ENCODE measurements at places on chromosomes 2 and 18.
A peak's percentile ranks its signal among the peaks of the same experiment; 100 is the strongest.

GRCh38 chr18:48365965-48366364 is 43.2 kb downstream of the ZBTB7C start:
- no peak for DNase-seq

DNA sequence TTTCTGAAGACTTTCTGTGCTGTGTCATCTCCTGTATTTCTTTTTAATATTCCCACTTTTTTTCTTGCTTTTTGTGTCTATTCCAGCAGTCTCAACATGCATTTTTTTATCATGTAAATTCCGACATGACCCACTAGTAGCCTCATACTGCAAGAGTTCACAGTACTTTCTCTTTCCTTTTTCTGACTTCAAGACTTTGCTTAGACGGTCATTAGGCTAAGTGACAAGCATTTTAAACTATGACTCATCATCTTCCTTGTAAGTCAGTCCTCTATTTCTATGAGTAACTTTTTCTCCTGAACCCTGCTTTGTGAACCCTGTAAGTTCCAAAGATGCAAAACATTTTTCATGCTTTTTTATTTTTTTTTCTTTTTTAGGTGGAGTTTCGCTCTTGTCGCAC is 381.2 kb downstream of the TXNL1 start:
- DNase-seq = peak; percentile 18

DNA sequence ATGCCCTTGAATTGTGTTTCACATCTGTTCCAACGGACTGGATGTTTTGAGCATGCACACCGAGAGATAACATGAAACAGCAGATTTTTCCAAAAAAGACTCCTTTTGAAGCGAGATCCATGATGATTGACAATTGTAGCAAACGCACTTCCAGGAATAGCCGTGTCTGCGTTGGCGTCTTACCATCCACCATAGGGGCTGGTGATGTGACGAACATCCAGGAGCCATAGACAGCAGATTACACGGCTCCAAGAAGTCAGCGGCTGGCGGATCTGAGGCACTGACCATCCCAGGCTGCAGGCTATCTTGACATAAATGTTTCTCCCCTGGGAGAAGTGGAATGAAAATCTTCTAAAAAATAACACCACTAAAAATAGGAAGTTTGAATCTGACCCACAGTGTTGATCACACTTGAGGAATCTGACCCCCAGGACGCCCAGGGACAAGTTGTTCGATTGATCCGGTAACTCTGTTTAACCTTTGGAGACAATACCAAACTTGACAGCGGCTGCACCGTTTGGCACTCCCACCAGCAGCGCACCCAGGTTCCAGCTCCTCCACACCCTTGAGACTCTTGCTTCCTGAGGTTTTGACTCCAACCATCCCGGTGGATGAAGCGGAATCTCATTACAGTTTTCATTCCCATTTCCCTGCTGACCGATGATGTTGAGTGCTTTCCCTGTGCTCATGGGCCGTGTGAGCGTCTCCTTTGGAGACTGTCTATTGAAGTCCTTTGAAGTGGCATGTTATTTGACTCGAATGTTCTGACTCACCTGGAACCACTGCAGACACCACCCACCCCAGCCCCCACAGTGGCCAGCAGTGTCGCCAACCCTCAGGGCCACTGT is 140.0 kb upstream of the GPC1 start:
- DNase-seq = no peak

- DNase-seq = no peak
Observed at GRCh38 chr2:60303680-60304079, 249.8 kb downstream of the BCL11A start.

DNA sequence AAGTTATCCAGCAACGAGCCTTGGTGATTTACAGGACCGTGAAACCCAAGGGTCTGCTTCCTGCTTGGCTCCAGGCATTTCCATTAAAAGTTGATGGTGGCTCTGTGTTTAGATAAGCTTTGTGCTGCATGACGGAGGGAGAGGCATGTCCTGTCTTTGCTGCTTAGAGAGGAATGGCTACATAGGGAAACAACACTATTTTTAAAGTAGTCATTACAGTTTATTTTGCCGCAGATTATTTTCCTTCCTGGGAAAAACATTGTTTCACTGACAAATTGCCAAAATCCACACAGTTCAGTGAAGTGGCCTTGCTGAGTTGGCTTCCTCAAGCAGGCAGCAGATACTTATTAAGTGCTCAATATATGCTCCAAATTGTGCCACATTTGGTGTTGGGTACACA is 98.5 kb downstream of the THSD7B start:
- no peak for DNase-seq

GRCh38 chr2:2230433-2230817 is 100.7 kb downstream of the MYT1L start:
- DNase-seq = no peak

GRCh38 chr2:174683392-174683759 is 80.9 kb downstream of the CHRNA1 start:
- no peak for DNase-seq

DNA sequence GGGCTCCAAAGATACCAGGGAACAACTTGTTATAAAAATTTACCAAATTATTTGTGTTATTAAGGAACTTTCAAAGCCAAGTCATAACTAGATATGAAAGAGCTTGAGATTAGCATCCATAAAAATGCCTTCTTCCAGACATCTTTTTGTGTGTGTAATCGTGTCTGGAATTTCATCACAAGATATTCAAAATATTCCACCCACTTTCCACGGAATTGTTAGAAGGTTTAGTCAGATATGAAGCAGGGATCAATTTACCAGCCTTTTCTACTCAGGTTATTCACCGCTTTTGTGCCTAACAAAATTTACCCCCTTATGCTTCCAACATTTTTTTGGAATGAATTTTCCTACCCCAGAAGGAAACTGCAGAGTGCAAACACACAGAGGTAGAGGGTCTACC is 130.2 kb upstream of the ACVR2A start:
- no peak for DNase-seq

DNA sequence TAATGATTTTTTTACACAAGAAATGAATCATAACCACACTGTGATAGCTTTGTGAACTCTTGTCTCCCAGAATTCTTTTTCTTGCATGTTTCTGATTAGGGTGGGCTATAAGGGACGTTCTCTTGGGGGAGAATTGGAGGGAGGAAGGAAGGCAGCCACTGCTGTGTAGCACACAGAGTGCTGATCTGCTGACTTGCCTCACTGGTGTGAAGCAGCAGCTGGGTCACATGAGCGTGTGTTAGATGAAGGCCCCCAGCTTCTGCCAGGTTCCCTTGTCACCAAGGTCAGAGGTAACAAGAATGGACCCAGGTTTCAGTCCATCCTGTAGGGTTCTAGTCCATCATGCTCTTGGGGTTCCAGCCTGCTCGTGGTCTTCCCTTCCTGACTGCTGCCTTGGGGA is 107.4 kb upstream of the GLI2 start:
- DNase-seq = no peak

DNA sequence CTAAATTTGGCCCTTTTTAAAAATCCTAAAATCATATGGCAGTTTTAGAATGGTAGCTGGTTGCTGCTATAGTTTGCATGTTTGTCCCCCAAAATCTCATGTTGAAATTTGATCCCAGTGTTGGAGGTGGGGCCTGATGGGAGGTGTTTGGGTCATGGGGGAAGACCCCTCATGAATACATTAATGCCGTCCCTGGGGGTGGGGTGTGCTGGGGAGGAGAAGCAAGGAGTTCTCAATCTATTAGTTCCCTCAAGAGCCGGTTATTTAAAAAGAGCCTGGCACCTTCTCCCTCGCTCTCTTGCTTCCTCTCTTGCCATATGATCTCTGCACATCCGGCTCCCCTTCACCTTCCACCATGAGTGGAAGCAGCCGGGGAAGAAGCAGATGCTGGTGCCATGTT is 20.8 kb downstream of the GPATCH11 start:
- DNase-seq = no peak

DNA sequence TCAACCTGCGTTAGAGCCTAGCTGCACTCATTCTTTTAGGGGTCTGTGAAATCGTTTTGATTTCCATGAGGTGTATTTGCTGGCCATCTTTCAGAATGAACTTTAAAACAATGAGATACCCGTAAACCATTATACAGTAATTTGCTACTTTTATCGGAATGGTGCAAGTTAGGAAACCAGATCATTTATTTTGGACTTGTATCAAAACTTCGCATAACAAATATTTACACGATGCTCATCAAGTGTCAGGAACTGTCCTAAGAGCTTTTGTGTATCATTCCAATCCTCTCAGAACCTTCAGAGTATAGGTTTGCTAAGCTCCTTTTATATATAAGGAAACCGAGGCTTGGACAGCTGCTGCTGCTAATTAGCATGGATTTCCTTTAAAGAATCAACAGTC is 22.4 kb upstream of the SLC1A4 start:
- DNase-seq = no peak

DNA sequence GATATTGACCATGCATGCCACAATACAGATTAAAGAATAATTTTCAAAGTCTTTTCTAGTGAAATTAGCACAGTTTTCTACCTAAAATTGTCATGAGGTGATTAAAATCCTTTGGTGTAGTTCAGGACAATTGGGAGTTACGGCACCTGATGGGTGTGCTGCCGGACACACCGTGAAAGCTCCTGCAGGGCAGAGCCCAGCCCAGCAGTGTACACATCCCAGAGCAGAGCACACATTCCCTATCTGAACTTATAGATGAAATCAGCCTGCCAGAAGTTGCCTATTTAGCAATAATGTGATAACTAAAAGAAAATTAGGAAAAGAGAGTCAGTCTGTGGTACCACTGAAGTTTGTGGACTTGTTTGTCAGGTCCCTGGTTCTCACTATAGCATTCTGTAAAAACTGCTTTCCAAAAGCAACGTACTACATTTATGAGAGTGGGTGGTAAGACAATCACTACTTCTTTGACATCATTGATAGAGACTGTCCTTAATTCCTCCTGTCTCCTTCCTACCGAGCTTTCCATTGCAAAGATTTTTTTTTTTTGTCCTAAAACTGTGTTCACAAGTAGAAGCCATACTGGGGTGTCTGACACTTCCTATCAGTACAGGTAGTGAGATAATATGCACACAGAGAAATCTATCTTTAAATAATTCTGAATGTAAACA is 3.4 kb downstream of the CYTIP start:
- no peak for DNase-seq

DNA sequence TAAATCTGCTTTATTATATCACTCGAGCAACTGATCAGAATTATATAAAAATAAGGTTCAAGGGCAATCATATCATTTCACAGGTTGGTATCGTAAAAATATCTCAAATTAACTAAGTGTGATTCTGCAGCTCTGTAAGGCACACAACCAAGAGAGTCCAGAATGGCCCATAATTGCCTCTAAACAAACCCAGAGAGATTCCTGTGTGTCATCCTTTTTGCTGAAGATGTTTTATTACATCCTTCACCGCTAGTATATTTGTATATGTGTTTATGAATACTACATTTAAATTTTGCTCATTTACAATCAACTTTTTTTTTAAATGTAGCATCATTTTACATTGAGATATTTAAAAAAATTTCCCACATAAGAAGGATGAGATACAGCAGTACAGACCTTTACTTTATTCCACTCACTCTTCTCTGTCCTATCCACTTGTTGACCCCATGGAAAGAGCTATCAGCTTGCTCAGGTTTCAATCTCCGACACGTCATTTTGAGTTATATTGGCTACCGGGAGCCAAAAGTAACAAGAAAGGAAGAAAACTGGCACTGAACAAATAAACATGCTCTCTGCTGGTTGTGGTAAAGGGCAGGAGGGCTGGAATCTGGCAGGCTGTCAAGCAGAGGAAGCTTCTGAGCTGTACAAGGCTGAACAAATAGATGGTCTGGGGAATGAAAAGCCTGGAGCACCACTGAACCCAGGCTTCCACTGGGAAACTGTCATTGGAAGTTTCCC is 23.1 kb downstream of the PLA2R1 start:
- DNase-seq = no peak

- DNase-seq = no peak
Observed at GRCh38 chr2:239482778-239483712, 82.2 kb upstream of the HDAC4 start.

DNA sequence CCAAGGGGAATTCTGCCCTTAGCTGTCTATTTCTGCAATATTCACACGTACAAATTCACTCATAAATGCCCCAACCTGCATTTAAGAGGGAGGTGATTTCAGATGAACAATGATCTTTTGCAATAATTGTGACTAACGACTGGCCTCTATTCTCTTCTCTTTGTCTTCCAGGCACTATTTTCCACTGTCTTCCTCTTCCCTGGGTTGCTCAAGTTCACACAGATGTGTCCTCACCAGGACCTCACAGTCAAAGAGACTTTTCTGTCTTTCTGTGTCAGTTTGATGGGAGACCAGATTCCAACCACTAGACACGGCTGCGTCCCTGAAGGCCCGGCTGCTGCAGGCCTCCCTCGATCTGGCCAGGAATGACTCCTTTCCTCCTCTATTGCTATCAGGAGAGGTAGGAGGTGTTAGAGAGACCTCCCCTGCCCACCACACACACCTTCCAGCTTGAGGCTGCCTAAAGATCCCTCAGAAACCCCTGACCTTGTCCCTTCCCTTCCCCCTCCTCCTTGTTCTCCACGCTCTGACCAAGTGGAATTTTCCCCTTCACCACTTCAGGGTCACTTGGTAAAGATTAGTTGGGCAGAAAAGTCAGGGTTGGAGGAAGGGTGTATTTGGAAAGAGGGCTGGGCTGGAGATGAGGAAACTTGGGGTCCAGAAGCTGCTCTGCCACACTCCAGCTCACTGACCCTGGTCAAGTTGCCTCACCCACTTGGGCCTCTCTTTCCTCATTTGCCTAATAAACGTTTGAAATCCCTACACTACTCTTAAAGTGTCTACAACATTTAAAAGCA is 109.2 kb upstream of the COPS8 start:
- DNase-seq = no peak

DNA sequence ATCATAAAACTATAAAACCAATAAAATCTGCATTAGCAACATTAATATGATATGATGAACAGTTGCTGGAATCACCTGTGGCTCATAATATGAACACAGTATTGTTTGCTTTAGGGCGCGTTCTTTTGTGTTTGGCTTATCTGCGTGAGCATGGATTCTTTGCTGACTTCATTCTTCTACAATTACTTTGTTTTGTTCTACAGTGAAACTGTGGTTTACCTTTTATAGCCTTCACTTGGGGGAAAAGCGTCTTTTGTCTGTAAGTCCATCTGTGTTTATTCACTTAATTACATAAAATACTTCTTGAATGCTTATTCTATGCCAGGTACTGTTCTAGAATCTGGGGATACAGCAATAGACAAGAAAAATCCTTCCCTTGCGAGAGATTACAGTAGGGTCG is 74.0 kb upstream of the SEC11C start:
- DNase-seq = peak; percentile 64

- no peak for DNase-seq
Observed at GRCh38 chr2:229342376-229342775, 71.3 kb upstream of the PID1 start.

DNA sequence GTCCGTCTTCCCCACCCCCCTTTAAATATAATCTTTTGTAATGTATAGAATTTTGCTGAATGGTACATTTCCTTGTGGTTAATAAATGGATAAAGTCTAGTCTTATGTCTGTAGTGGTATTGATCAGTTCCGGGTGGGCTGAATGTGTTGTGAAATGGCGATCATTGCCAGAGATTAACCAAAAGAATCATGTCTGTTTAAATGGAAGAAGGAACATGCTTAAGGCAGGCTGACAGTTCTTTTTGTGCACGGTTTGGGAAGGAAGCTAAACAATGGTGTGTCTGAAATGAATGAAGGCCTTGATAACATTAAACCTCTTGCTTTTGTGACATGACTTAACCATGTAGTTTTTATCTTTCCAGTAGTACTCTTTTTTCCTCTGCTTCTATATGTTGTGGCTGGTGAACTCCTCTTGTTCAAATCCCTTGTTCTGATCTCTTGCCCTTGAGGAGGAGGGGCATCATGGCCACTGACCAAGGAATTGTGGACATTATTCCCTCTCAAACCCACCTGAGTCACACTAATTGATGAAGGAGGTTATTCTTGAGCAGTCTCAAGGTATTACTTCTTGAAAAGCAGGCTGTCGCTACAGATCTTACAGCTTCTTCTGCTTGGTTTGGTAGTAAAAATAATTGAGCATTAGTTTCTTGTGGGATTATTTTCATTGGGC is 1.7 kb downstream of the ACVR2A start:
- no peak for DNase-seq

All from epithelial cell of prostate (primary cell).